ENCODE measurements at places on chromosomes 16 and 17.

GRCh38 chr17:61376931-61377838 is 22.5 kb upstream of the TBX2 start:
- DNase-seq: no peak

DNA sequence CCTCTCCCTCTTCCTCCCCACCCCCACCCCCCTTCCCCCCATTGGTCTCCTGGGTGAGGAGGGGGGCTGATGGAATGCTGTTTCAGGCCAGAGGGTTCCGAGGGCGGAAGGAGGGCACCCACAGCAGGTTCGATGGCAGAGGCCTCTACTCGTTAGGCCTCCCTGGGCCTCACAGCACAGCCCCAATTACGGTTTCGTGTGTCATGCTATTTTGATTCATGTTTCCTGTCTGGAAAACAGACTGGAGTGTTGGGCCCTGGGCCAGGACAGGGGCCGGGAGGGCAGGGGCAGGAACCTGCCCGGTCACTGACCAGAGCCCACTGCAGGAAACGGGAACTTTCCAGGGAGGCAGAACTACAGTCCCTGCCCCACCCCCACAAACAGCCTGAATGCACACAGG is 138.2 kb downstream of the C16orf95 start:
- DNase-seq: no peak

DNA sequence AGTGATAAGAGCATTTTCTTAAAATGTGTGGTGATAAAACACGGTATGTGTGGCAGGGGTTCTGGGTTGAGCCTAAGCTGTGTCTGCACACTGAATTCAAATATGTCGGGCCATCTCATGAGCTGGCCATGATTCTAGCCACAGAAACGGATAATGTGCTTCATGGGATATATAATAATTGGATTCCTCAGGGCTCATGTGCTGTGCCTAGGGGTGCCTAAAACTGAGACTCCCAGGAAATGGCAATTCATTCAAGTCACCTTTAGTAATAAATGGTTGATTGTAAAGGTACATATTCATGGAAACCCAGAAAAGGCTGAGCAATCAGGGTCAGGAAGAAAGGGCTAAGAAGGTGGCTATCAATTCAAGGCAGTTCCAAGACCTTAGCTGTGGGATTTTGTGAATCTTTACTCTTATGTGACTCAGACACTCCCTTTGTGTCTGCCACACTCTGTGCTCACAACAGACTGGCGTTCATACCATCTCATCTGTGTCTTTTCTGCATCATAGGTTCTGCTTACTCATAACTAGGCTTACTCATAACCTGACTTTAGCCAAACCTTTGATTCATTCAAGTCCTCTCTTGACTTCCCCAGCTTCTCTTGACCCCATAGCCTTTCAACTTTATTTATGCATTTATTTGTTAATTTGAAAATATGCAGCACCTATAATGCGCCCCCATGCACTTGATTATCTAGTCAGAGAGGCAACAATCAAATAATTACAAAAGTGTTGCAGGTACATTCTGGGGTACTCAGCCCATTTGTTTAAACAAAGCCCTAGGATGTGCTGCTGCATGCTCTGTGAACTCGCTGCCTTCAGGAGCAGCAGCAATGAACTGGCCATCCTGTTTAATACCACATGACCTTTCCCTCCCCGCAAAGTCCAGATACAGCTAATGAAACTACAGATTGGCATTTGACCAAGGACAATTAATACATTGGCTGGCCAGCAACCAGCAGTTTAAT is 28.4 kb upstream of the MED13 start:
- DNase-seq: peak; percentile 21

DNA sequence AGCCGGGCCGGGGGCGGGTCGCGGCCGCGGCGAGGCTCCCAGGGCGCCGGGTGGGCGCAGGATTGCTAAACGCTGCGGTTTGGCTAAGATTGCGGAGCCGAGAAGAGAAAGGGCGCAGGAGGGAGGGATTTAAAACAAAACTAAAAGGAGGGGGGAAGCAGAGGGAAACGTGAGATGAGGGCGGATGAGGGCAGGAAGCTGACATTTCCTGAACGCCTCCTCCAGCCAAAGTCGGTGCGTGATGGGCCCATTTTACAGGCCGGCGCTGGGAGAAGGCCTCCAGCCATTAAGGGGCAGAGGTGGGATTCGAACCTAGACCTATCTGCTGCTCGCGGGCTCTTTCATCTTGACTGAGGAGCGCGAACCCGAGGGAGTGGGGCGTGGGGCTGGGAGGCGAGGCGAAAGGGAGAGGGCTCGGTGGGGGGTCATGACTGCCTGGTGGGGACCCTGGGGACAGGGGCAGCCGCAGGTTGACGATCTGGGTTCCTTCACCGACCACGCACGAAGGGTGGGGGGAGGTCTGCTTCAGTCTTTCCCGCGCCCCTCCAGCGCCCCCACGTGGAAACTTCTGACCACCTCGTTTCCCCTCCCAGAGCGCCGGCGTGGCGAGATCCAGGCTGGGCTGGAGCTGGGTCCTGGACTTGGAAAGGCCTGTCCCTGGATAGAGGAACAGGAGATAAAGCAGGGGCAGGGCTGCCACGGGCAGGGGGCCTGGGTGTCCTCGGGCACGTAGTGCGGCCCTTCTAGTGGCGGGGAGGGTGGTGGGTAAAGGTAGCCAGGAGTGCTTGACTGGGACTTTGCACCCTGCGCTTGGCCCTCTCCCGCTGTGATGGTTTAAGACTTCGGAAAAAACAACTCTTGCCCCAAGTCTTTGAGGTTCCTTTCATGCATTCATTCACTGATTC is 3.8 kb upstream of the TAC4 start:
- DNase-seq: peak; percentile 36

DNA sequence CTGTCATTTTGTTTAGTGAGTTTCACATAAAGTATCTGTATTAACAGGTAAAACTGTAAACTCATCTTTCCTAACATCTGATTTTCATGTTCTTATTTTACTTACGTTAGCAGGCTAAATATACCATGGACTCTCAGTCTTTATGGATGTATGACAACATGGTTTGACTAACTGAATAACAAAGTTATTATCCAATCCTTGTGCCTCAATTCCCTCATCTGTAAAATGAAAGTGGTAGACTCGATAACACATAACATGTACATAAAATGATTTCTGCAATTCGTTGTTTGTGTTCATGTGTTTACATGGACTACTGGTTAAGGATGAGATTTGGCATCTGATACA is 9.5 kb upstream of the PCTP start:
- DNase-seq: no peak

DNA sequence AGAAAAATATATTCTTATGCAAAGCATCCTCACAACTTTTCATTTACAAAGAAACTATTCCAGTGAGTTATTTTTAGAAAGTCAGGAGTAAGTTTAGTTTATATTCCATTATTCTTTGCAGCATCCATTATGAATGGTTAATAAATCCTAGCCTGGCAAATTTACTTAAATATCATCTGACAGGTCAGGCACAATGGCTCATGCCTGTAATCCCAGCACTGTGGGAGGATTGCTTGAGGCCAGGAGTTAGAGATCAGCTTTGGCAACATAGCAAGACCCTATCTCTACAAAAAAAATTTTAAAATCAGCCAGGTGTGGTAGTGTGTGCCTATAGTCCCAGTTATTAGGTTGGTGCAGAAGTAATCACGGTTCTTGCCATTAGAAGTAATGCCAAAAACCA is 12.9 kb downstream of the ESRP2 start:
- DNase-seq: no peak

DNA sequence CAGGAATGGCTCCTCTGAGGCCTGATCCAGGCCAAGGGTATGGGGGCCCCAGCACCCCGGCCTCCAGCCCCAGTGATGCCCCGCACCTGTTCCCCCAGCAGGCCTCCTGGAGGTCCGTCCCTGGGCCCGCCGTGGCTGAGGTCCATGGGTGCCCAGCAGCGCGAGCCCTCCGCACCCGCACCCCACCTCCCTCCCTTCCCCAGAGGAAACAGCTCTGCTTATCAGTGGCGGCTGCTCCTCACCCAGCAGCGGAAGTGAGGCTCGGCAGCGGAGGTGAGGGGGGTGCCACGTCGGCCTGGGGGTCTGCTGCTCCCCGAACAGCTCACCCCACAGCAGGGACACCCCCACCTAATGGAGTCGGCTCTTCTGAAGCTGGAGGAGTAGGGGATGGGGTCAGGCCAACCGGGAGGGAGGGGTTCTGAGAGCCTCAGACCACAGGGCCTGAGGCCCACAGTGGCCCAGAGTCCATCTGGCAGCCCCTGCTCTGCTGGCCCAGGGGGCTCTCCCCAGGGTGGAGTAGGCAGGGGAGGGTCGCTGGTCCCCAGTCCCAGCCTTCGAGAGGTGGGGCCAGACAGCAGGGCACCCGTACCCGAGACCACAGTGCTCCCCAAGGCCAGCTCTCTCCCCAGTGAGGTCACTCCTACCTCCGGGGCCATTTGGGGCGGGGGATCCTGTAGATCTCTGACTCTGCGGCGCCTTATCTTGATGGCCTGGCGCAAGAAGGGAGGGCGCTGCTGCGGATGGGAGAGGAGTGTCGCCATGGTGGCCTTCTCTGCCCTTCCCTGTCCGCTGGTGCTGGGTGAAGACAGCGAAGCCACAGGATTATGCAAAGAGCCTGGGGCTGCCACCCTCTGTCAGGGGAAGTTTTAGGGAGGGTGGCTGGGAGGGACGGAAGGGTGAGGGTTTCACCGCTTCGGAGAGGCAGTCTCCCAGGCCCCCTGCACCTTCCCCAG is at the start of gene UNC13D:
TSS of gene UNC13D (minus strand) at position 828 of the 953 bp plus-strand sequence. CDS start at position 761, 67 bp downstream.
- DNase-seq: no peak

- no peak for DNase-seq
These were observed 57.6 kb downstream of the PRMT7 start for GRCh38 chr16:68368301-68368888.

- no peak for DNase-seq
These were observed 11.1 kb downstream of the VWA3A start for GRCh38 chr16:22103441-22103840.

DNA sequence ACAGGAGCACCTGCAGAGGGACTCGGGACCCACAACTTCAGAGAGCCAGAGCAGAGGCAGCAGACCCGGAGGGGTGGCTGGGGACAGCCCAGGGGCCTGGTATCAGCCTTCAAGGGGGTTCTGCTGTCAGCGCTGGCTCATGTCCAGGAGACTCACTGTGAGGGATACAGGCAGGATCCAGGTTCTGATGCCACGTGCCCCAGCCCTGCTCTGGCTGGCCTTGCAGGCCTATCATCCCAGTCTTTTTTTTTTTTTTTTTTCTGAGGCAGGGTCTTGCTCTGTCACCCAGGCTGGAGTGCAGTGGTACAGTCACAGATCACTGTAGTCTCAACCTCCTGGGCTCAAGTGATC is 9.0 kb upstream of the MTSS2 start:
- no peak for DNase-seq

- peak; percentile 92 for DNase-seq
These were observed 33.3 kb downstream of the PECAM1 start for GRCh38 chr17:64357191-64357981.

- no peak for DNase-seq
These were observed 59.2 kb upstream of the ADORA2B start for GRCh38 chr17:15885770-15886169.

DNA sequence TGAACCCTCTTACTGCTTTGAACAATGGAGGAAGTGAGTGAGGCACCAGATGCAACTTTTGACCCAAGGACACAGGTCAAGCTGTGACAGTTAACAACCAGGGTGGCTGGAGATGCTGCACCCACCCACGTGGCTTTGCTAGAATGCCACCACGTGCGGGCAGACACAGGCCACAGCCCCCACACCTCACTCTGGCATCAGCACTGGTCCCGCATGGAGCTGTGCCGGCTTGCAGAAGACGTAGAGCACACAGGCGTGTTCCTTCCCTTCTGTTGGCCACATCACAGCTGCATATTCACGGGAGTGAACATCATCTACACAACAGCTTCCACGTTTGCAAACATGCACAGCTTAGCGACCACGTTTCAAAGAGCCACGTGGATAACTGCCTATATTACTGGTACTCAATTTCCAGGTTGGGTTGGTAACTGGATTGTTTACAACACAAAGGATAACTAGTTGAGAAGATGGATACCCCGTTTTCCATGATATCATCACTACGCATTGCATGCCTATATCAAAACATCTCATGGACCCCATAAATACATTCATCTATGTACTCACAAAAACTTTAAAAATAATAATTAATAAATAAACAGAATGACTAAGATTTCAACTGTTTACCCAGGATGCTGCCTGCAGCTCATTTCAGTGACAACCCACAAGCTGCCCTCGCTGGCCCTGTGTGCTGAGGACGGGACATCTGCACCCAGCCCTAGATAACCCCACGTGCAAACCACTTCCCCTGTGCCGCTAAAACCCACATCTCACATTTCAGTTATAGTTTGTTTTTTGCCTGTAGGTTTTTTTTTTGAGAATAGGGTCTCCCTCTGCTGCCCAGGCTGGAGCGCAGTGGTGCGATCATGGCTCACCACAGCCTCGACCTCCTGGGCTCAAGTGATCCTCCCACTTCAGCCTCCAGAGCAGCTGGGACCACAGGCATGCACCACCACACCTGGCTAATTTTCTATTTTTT is 132.0 kb downstream of the ANKRD11 start:
- DNase-seq: no peak

DNA sequence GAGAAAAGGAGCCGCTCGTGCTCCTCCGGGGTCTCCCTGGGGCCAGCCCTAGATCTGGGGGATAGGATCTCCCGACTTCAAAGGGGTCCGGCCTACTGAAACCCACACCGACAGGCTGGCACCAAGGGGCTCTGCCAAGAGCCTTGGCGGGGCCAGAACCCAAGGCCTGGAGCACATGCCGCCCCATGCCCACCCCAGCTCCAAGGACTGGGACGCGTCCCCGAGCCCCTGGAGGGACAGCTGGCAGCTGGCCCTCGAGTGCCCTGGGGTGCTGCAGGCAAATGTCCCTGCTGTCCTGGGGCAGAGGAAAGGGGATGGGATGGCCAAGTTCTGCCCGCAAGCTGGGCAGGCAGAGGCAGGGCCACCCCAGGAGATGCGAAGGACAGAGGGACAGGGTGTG is 31.8 kb upstream of the ZFPM1 start:
- DNase-seq: no peak

GRCh38 chr16:89052890-89053724 is 40.5 kb upstream of the ACSF3 start:
- DNase-seq: no peak

DNA sequence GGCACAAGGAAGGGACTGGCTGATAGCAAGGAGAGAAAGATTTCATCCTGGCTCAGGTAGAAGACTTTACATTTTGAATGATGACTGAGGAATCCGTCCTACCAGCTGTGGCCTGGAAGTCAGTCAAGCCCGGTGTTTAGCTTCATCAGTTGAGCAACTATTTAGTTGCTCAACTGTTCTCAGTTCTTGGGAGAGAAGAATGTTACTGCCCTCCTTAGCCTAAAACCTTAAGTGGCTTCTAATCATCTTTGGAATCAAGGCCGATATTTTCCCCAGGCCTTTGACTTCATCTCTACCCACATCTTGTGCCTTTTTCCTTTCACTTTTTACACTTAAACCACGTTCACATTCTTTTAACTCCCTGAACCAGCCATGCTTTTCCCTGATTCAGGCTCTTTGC is 17.3 kb upstream of the RBL2 start:
- no peak for DNase-seq

- DNase-seq: no peak
These were observed 24.0 kb downstream of the PARN start for GRCh38 chr16:14606102-14606501.

All from fibroblast of skin of left biceps (primary cell).